Activated T-cell treated with anti-CD3 and anti-CD28 coated beads for 4 hours (primary cell): ENCODE measurements at places on chromosomes 1 and 21.

GRCh38 chr1:48841966-48842365, 65.3 kb upstream of the BEND5 start:
- no peak for DNase-seq

- no peak for DNase-seq
Measured at GRCh38 chr1:16064536-16065268, 8.7 kb downstream of the FAM131C start.

- no peak for DNase-seq
Measured at GRCh38 chr1:155127967-155128754, 485 bp downstream of the EFNA1 start.

DNA sequence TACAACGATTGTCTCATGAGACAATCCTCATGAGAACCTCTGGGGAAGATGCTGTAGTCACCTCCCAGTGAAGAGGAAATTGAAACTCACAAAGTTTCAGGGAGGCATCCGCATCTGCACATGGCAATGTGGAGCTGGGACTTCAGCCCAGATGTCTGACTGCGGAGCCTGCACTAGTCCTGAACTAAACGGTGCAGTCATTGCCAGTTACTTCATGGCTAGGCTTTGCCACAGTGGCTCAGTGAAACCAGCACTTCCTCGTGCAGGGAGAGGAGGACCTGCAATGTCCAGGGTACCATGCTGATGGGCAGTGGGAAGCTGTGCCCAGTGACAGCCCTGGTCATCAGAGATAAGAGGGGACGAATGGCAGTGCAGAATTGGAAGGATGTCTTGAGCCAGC, 40.7 kb upstream of the ETS2 start:
- DNase-seq = no peak

GRCh38 chr1:66598670-66599069, 64.7 kb downstream of the SGIP1 start:
- DNase-seq = no peak

DNA sequence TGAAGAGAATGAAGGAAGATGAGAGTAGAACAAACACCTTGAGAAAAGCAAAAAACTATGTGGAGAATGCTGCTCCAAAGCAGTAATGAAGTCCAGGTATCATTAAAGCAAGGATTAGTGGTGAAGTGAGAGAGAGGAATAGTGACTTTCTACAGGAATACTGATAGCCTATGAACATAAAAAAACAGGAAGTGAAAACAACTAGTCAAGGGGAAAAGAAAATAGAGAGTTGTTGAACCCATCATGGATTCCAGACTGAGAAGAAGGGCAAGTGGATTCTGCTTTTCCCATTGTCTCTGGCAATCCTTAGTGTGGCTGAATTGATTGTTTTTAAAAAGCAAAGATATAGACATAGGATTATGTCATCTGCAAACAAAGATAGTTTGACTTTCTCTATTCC, 119.9 kb upstream of the LHX8 start:
- no peak for DNase-seq

GRCh38 chr1:209229494-209230061, 353.9 kb upstream of the CAMK1G start:
- DNase-seq = no peak
